ENCODE measurements at places on chromosomes 7 and 10.

DNA sequence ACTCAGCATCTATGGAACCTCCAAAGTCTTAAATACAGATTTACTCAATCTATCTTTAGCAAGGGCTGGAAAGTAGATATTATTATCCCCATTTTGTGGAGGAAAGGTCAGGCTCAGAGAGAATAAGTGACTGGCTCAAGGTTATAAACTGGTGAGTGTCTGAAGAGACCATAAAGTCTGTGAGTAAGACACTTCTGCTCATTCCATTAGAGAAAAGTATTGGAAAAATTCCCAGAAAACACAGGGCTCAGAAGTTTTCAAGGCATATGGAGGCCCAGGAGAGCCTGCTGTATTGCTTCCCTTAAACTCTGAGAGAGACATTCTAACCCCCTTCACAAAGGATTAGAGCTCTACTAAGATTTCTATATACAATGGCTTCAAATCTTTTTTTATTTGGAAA is 134.8 kb downstream of the PCDH15 start:
- DNase-seq = no peak

DNA sequence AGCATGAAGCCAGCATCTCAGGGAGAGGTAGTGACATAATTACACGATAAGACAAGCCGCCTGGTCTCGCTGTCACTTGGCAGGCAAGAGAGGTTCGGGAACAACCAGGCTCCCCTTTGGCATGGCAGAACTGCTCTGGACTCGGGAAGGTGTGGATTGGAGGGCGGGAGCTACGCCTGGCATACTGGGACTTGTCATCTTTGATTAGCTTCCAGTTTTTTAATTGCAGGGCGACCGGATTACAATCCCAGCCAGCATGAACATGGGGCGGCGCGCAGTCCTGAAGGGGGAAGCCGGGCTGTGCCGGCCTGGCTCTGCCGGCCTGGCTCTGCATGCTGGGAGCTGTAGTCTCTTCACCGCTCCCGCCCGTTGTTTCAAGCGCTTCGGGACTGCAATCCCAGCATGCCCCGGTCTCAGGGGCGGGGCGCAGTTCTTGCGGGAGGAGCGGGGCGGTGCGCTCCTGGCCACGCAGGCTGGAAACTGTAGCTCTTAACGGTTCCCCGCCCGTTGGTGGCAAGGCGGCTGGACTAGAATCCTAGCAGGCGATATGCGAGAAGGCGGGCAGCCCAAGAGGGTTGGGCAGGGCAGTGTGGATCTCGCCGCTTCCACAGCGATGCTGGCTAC is 45.5 kb upstream of the ZNF716 start:
- DNase-seq = no peak

DNA sequence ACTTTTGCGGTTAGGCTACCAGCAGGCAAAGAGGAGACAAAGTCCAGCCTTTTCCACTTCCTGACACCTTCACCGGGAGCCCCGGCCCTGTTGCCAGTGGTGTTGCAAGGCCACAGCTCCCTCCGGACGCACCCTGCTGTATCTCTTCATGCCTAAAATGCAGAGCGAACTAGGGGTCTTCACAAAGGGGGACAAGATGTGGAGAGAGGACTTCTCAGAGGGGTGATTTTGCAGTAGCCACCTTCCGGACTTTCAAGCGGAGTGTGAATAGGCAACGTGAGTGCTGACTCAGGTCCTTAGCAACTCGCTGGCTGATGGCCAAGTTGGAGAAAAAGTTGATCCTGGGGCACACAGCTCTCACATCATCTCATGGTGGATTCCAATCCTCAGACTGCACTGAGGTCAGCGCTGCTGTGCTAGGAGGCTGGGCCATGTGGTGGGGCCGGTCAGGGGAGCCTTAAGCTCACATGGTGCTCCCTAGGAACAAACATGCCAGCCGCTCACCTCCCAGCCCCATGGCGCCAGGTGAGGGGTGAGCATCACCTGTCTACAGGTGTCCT is 166.3 kb downstream of the LCOR start:
- no peak for DNase-seq

- no peak for DNase-seq
Measured at GRCh38 chr7:141754939-141755338, 9.0 kb upstream of the TAS2R3 start.

- no peak for DNase-seq
Measured at GRCh38 chr10:93762979-93763391, 5.2 kb downstream of the LGI1 start.

GRCh38 chr7:115081772-115082171 is 159.9 kb downstream of the MDFIC start:
- no peak for DNase-seq

GRCh38 chr7:141685285-141686023 is 16.5 kb downstream of the DENND11 start:
- no peak for DNase-seq

DNA sequence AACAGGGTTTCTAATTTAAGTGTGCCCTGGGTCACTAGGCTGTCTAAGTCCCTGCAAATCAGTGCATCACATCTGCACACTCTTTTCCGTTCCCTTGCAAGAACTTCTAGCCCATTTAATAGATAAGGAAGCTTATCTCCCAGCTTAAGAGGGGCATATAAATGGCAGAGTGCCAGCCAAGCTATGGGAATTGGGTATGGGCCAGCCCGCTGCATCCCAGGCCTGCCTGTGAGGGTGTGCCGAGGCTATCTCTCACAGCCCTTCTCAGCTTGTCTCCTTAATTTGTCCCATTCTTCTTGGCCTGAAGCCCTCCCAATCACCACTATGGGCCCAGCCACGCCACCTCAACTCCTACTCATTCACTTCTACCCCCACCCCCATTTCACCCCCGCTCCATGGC is 14.7 kb downstream of the AQP1 start:
- no peak for DNase-seq

DNA sequence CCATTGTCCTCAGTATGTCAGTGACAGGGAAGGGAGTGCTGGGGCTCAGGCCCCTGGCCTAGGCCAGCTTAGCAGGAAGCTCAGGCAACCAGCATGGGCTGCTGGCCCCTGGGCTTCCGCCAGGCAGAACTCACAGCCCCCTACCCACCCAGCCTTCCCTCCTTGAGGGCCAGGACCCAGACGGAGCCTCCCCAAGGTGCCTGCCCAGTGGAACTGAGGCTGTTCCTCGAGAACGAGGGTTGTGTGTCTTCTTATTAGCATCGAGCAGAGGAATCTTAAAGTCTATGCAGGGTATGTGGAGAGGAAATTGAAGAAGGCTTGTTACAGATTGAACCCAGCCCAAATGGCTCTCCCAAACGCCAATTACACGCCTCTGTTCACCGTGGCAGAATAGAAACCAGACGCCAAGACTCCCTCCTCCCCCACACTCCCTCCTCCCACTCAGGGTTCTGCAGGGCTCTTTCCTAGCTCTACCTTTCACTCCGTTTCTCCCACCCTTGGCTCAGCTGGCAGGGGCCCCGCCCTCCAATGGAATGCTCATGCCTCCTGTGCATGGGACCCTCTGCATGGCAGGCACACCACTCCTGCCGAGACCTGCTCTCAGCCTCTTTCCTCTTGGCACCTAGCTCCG is 134.4 kb downstream of the ZMIZ1 start:
- no peak for DNase-seq

- DNase-seq = peak; percentile 84
Measured at GRCh38 chr10:31677195-31678138, 251.2 kb downstream of the ARHGAP12 start.

- DNase-seq = no peak
Measured at GRCh38 chr7:50353201-50353600, 48.7 kb downstream of the IKZF1 start.

DNA sequence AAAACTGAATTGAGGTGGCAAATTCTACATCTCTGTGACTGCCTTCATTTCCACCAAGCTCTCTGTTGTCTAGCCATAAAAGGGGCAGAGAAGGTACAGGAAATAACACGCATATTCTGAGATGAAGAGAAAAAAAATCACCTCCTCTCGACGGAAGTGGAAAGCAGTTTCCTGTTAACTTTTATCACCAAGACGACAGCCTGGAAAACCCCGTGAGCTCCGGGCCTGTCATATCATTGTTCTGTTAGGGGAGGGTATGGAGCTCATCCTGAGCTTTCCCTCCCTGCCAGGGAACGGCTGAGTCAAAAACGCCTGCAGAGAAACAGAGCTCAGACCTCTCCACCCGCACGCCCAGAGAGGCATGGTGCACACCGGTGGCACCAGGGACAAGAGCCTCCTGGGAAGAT is 200.3 kb downstream of the PRPF18 start:
- no peak for DNase-seq

DNA sequence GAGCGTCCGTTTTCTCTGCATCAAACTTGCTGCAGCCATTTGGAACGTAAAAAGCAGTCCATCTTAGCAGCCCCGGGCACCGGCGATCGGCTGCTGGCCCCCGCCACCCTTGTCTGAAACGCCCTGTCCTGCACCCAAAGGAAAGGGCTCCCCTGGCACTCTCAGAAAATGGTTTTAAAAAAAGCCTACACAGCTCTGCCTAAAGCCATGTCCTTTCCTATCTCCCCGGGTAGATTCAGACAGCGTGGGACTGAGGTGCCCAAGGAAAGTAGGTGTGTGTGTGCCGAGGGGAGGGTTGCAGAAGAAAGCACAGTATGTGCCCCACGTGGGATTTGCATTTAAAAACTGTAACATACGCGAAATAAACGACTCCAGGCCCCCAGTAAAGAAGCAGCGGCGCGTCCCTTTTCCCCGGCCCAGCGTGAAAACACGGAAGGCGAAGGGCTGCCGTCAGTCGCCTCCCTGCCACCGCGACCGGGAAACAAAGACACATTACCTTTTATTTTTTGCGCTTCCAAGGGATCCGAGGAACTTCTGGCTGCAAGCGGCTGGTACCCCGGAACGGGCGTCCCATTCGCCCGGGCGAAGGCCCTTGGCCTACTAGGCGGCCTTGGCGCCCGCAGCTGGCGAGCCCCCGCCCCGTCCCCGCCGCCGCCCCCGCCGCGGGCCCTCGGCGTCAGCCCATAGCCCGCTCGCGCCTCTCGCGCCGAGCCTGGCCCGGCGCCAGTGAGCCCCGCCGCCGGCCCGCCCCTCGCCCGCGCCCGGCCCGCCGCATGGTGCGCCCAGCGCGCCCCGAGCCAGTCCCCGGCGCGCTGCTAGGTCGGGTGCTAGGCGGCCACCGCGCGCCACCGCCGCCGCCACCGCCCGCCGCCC is 304.6 kb downstream of the PRPF18 start:
- no peak for DNase-seq

- no peak for DNase-seq
Measured at GRCh38 chr7:95691464-95691863, 80.9 kb upstream of the DYNC1I1 start.

- DNase-seq = peak; percentile 12
Measured at GRCh38 chr7:16465469-16466361, at the start of gene SOSTDC1. TSS of gene SOSTDC1 (minus strand) at chr7:16465738. CDS start at chr7:16465668, 70 bp downstream.

DNA sequence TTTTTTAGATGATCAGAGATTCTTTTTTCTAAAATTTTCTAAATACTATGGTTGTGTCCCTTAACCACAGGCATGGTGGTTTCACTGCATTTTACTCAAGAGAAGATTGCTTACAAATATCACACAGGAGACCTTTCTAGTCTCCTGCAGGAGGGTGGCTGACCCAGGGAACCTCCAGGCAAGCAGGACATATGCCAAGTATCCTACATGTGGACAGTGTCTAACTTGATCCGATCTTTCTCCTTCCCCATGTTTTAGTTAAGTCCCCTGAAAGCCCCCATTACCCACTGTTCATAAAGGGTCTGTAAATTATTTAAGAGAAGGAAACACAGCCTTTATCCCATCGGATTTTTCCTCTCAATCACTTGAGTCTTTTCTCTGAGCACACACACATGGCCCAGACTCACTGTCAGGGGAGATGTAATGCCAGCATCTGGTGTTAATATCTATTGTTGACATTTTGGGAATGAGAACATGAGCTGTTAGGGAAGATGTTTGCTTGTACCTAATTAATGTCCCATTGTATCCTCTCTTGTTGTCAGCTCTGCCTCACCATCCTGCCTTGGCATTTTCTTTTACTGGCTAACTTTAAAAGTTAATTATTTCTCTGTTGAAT is 755.2 kb downstream of the AUTS2 start:
- DNase-seq = no peak

DNA sequence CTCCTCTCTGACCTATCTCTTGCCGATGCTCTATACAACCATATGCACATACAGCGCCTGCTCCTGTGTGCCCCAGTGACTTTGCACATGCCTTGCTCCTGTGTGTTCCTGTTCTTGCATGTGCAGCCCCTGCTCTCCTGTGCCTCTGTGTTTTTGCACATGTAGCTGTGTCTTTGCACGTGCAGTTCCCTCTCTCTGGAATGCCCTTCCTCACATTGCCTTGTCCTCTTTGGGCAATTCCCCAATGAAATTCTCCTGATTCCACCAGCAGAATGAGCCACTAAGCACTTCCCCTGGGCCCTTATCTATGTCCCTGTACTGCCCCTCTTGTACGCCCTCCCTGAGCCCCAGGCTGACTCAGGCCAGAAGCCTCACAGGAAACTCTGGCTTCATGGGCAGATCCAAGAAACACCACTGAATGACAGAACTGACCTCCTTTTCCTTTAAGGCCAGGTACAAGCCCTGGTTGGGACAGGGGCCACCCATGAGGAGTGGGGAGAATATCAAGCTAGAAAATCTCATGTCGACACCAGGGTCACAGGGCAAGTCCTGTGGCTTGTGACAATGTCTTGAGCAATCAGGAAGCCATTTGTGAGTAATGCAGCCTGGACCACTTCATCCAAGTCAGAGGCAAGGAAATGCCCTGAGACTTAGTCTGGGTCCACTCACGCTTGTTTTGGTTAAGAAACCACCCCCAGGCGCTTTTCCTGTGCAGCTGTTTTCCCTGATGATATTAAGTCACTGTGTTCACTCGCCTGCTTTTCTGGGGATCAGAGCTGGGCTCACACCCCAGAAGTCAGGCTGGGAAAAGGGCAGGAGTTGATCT is 1.9 kb upstream of the ARHGAP22 start:
- no peak for DNase-seq

GRCh38 chr10:50325449-50326171 is 74.3 kb upstream of the ASAH2 start:
- peak; percentile 15 for DNase-seq

DNA sequence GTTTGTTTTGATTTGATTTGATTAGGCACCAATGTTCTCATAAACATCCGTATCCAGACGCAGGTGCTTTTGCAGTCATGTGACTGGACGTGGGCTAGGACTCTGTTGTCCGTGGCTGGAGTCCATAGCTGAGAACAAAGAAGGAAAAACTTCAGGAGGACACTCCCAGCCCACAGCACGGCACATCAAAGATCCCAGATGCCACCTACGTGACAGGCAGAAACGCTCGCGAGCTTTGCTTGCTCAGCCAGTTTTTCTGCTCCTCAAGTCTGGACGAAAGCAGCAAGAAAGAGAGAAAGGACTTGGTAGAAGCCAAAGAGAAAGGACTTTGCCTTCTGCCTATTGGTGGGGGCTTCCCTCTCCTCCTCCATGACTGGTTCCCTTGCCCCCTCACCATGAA is 6.9 kb upstream of the ZKSCAN1 start:
- no peak for DNase-seq

DNA sequence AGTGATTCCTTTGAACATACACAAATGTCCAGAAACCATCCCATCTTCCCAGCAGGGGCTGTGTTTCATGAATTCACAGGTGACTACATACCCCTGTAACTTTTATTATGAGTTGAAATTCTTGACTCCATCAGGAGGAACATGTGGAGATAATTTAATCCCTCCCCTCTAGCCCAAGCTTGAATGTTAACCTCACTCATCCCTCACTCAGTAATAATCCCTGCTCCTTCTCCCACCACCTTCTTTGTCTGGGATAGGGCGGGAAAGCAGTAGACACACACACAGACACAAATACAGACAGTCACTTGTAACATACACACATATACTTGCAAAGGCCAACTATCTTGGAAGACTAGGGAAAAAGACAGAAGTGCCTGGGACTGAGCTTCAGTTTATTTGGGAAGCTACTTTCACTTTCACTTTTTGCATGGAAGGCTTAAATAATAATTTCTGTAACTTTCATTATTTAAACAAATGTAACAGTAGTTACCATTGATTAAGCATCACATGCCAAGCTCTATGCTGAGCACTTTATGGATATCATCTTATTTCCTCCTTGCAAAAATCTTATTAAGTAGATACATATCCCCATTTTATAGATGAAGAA is 7.3 kb downstream of the AASS start:
- DNase-seq = no peak

All from iPS DF 19.7 (cell line).